ENCODE measurements at places on chromosomes 1 and 21.

DNA sequence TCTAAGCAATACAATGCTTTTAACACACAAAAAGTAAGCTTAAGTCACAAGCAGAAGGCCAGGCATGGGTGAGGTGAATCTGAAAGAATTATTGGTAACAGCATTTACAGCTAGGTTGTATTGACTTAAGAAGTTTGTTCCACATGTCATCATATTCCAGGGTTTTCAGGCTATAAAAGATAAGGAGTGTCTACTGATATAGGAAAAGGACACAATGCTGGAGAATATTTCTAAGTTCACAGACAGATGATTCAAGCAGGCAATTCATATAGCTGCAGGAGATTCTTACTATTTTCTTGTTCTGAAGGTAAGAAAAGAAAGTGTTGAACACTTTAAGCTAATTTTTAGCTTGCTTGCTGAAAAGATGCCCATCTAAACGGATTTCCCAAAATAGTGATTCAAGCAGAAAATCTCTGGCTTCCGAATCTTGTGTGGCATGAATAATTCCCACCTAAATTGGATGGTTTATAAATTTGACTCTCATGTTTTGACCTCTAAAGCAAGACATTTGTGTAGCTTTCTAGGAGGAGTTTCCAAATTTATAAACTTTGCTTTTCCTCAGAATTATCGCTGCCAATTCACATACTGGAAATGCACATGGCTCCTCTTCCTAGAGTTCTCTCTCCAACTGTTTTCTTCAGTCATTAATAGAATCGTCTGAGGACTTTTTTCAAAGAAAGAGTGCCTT, 95.6 kb upstream of the LBR start:
- DNase-seq: no peak

- no peak for DNase-seq
Measured at GRCh38 chr1:200107004-200107470, 79.5 kb downstream of the NR5A2 start.

GRCh38 chr1:78292361-78292760, 198.4 kb upstream of the PTGFR start:
- DNase-seq: no peak

DNA sequence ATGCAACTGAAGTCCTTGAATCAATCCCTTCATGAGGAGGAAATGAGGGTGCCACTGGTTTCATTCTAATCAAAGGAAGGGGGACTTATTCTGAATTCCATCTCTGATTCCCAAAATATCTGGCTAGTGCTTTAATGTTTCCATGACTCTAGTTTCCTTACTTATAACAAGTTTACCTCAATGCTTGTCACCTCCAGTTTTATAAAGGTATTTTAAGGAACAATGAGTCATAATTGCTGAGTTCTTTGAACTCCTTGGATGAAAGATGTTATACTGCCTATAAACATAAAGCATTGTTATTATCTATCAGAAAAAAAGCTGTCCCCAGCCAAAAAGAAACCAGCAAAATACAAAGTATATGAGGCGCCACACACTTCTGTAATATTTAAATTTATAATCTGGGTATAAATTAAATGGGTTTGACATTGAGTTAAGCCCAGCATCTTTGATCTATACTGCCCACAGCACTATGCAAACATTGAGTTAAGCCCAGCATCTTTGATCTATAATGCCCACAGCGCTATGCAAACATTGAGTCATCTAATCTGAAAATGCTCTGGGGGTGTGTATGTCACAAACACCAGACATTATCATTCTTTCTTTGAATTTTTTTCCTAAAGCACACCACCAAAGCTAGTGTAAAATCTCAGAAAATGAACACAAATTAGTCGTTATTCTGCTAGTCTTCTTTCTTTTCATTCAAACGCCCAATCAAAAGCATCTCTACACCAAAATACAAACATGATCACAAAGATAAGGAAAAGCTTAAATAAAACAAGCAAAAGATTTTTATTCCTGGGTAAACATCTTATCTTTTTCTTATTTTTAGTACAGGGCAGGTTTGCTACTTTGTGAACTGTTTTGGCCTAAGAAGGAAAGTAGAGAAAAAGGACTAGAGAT, 11.5 kb upstream of the CXADR start:
- DNase-seq: no peak

GRCh38 chr1:212930986-212931678, 19.2 kb upstream of the VASH2 start:
- DNase-seq: no peak

DNA sequence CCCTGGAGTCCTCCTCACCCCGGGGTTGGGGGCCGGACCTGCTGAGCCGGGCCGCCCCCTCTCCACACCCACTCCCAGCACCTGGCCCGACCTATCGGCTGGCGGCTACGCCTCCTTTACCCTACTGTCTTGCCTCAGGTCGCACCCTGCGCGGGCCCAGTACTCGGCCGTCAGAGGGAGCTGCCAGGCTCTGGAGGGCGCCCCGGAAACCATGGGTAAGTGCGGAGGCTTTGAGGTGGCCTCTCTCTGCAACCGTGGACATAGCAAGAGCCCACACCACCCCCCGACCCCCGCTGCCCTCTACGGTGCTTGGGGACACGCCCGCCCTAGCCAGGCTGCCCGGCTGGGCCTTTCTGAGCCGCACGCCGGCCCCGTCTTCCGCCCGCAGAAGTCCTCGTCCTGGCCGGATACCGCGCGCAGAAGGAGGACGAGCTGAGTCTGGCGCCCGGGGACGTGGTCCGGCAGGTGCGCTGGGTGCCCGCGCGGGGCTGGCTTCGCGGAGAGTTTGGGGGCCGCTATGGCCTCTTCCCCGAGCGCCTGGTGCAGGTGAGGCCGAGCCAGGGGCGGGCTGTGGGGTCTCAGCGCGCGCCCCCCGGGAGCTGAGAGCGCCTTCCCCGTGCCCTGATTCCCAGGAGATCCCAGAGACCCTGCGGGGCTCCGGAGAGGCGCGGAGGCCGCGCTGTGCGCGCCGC, at the start of gene SH3D21:
Gene SH3D21, plus strand, starts transcription at position 159 of the 692 bp plus-strand sequence. Its CDS starts 53 bp downstream, at position 212.
- DNase-seq: no peak

GRCh38 chr1:204960306-204961125, 82.5 kb upstream of the CNTN2 start:
- DNase-seq: no peak

Data from GM12864 (cell line).